NB4 (cell line): ENCODE measurements at places on chromosomes 4 and X.

DNA sequence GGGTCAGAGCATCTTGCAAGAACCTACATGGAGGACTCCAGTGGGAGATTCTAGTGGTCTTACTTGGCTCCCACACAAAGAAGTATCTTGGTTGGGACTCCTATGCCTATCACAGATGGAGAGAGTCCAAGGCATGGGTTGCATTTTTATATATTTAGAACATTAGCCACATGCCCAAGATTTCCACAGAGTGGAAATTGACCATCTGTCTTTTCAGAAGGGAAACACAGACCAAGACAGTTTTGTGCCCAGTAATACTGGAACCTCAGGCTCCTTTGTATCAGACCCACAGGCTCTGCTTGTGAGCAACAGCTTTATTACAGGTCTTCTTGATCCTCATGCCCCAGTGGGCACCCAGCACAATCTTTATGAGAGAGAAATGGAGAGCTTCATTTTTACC is 43.6 kb downstream of the PAGE2 start:
- no peak for DNase-seq

DNA sequence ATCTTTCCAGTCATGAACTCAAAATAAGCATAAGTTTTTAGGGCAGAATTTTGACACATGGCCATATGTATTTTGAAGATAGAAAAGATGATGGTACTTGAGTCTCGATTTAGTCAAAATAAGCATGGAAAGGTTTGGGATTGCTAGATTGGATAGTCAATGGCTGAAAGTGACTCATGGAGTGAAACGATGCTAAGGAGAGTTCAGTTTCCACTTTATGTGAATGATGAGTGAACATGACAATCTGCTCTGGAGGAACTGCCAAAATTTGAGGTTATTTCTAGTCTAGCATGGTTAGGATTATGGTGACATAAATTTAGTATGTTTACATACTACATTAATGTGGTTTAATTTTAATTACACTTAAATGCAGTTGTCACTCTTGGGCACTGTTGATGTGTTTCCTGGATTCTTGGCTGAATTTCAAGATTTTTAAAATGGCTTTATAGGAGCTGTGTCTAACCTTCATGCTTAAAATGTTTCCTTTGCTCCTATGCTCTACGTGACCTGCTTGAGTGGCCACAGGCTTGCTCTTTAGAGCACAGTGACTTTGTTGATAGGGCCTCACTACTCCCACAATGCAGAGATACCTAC is 17.1 kb downstream of the DDX3X start:
- DNase-seq = peak; percentile 25

DNA sequence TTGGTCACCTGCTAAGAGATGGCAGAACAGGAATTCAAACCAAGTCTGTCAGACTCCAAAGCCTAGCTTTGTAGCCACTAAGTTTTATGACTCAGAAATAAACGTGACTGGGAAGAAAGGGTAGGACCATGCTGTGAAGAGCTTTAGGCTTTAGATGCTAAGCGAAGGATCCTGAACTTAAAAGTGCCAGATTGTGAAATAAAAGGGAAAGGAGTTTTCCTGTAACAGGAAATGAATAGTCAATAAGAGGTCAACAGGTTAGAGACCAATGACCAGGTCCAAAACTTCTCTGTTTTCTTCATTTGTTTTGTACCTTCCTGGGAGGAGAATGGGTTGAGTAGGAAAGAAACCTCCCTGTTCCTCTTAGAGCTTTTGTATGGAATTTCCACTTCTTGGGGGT is 98.8 kb upstream of the EOLA2 start:
- no peak for DNase-seq

DNA sequence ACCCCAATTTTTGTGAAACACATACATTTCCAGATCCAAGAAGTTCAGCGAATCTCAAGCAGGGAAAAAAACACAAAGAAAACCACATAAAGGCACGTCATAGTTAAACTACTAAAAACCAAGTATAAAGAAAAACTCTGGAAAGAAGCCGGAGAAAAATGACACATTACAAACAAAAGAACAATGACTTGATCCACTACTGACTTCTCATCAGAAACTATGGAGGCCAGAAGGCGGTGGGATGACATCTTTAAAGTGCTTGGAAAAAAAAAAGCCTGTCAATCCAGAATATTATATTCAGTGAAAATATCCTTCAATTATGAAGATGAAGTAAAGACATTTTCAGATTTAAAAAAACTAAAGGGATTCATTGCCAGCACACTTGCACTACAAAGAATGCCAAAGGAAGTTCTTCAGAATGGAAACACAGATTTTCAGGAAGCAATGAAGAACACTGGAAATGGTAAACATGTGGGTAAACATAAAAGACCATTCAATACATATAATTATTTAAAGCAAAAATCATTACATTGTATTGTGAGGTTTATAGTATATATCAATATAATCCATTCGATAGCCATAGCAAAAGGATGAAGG is 32.6 kb upstream of the PPP2R2C start:
- DNase-seq = no peak

DNA sequence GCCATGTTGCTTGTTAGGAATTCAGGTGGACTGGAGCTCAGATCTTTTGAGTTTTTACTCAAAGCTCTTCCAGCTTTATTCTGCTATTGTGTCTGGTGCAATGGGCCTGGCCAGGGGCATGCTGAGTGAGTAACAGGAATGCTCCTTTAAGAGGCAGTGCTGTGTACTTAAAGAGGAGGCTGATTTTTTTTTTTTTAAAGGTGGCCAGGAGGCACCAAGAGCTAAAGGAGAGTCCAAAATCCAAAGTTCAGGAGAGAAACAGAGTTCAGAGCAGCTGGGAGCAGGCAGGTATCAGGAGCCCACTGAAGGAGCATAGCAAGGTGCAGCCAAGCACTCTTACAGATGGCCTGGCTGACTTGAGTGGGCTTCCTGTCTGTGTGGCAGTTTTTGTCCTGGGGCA is 178.7 kb downstream of the FMR1NB start:
- no peak for DNase-seq

DNA sequence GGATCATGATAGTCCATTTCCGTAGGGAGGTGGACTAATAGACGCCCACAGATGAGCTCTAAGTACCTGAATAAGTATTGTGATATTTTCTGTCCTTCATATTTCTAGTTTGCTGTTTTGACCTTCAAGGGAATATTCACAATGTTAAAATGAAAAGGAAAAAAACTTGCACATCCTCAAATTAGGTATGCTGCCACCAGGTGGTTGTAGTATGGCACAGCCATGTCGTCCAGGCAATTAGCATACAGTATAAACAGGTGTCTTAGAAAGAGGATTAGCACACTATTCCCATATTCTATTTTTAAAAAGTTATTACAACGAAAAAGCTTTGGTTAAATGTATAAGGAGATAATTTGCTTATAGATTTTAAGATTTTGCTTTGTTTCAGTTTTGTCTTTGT is 802.0 kb downstream of the RPA4 start:
- peak; percentile 28 for DNase-seq

DNA sequence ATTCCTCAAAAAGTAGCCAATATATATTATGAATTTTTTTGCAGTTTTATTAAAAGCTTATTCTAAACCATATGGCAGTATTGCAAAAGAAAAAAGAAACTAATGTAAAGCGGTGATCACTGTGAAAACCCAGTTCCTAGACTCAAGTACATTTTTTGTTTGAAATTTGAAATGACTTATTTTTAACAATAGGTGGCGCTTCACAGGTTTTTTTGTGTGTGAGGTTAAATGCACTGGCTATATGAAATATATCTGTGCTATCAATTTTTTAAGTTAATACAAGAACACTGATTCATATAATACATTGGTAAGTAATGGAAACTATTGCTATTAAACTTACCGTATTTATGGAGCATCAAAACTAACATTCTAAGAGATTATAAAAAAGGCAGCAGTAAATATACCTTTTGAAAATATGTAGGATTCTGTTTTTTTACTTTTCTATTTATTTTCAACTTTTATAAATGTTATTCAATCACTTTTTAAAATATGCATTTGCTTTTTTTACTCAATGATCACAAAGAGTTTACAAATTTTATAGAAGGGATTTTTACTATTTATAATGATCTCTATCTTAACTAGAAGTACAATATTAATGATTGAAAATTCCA is 5.6 kb upstream of the SPRY1 start:
- DNase-seq = peak; percentile 44

GRCh38 chr4:3250438-3250955 is 1.5 kb downstream of the MSANTD1 start:
- DNase-seq = no peak

DNA sequence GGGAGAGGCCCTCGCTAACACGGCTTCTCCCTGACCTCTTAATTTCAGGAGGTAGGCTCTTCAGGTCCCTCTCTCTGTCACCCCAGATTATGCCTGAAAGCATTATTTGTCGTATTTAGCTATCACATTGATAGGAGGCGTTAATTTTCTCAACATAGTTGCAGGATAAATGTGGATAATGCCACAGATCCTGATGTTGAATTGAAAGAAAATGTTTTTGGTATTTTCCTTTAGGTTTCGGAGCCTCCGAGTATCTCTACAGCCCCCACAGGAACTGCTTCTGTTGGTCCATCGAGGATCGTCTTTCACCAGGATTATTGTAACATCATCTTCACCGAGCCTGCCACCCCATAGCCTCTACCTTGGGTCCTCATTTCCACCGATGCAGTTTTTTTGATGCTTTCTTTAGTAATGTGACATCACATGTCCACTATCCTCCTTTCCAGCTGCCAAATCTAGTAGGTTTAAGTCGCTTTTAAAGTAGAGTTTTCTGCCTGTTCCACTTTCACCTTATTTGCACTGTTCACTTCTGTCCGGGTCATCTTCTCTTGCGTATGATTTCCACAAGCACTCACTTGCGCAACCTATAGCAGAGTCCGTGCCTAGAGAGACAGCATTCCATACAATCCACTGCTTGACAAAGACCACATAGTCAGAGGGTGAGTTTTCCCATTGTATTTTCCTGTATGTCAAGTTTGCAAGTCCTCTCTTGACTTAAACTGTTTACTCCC is 665 bp downstream of the TIGD2 start:
- peak; percentile 38 for DNase-seq

- DNase-seq = no peak
Observed at GRCh38 chr4:1155314-1155713, 17.1 kb downstream of the SPON2 start.

GRCh38 chrX:103250977-103251376 is 4.0 kb downstream of the TCEAL8 start:
- no peak for DNase-seq

GRCh38 chrX:136847874-136848273 is 32.7 kb downstream of the RBMX start:
- no peak for DNase-seq

DNA sequence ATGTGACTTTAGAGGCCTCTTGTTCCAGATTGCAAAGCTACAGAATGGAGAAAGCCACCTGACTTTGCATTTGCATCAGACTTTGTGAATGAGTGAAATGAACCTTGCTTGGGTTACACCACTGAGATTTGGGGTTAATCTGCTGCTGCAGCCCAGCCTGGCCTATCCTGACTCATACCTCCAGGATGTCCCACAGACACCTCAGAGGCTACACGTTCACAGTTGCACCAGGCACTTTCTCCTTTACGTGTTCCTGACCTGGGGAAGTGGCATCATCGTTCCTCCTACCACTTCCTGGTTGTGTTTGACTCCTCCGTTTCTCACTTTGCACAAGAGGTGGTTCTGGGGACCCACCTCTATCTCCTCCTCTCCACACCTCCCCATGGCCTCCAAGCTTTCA is 9.2 kb upstream of the SORCS2 start:
- no peak for DNase-seq

GRCh38 chr4:100690812-100691211 is 173.0 kb upstream of the EMCN start:
- DNase-seq = no peak

- DNase-seq = peak; percentile 25
Observed at GRCh38 chr4:40559585-40560465, 69.8 kb downstream of the RBM47 start.

DNA sequence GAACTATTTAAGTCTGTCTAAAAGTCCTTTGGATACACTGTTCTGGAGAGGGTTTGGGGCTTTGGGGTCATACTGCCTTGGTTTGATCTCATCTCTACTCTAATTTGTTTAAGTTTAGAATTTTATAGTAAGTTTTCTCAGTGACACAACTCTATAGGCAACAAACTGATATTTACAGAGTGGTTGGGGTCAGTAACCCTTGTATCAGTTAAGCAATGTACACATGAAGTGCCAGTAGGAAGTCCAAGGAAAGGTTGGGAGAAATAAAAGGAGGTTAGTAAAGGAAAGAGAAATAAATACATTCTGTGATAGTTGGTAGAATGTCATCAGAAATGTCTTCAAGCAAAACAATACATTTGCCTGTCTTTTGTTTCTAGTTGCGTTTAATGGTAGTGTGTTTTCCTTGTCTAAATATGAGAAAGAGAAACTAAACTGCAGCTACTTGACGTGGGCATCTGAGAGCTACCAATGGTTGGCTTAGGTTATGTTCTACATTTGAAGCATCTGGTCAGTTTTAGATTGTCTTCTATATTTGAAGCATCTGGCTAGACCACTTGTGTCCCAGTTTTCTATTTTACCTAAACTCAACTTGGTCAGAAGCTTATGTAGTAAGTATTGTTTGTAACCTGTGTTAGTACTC is 6.9 kb downstream of the ATP7A start:
- DNase-seq = no peak

GRCh38 chr4:112076919-112077608 is 68.2 kb upstream of the FAM241A start:
- no peak for DNase-seq

DNA sequence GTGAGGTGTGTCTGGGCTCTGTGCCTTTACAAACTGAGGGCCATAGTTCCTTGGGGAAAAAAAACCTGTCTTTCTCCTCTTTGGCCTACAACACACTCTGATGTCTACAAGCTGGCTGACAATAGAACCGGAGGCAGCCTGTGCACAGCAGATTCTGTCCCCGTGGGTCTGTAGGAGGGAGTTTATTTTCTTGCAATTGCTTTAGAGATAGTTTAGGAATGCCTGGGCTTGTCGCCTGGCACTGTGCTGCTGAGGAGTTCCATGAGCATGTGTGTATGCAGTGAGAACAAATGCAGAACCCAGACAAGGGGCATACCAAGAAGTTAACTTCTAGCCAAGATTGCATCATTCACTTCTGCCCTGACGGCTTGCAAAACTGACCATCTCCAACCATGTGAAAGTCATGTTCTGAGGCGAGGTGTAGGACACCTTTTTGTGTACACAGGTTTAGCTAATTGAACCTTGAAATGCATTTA is 54.1 kb downstream of the CCNI start:
- DNase-seq = peak; percentile 40

DNA sequence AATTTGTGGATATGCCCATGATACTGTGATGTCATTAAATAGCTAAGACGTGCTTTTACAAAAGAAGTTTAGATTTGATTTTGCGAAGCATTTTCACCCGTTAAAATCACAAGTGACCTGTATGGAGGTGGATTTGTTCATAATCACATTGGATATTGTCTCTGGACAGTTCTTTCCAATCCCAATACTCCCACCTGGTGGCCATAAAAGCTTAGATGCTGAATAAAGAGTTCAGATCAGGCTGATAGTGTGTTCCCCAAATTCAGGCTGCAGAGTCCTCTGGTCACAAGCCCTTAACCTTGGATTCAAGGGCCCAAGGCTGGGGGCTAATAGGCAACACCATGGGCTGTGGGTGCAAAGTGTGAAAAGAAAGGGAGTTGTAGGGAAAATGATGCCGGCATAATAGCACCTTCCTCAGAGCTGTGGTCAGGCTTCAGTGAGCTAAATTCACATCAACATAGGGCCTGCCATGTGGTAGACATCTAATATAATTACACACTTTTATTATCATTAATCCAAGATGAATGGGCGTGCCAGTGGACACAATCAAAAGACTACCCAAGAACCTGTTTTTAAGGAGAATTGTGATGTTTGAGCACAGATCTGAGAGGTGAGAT is 28.1 kb downstream of the SMIM43 start:
- peak; percentile 51 for DNase-seq

- no peak for DNase-seq
Observed at GRCh38 chr4:185945906-185946305, 123.0 kb upstream of the TLR3 start.
